ENCODE measurements at places on chromosomes 11 and 22.

GRCh38 chr11:105923807-105924206 lies 98.2 kb downstream of the MSANTD4 start:
- DNase-seq = no peak

- DNase-seq = no peak
These were observed 351.3 kb downstream of the LARGE1 start for GRCh38 chr22:33569018-33569417.

DNA sequence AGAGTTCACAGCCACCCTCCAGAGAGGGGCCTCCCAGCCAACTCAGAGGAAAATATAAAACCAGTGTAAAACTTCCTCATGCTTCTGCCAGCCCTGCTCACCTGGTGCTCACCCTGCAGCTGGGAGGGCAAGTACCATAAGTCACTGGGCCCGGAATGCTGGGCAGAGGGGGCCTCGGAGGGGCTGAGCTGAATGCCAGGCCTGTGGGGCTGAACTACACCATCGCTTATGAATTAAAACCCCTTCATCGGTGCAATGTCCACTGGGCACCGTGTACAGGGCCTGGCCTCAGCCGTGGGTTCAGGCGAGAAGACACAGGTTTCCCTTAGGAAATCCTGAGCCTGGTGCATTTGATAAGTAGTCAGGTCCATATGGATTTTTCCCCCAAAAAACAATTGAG lies 828.6 kb downstream of the TBC1D22A start:
- DNase-seq = no peak

DNA sequence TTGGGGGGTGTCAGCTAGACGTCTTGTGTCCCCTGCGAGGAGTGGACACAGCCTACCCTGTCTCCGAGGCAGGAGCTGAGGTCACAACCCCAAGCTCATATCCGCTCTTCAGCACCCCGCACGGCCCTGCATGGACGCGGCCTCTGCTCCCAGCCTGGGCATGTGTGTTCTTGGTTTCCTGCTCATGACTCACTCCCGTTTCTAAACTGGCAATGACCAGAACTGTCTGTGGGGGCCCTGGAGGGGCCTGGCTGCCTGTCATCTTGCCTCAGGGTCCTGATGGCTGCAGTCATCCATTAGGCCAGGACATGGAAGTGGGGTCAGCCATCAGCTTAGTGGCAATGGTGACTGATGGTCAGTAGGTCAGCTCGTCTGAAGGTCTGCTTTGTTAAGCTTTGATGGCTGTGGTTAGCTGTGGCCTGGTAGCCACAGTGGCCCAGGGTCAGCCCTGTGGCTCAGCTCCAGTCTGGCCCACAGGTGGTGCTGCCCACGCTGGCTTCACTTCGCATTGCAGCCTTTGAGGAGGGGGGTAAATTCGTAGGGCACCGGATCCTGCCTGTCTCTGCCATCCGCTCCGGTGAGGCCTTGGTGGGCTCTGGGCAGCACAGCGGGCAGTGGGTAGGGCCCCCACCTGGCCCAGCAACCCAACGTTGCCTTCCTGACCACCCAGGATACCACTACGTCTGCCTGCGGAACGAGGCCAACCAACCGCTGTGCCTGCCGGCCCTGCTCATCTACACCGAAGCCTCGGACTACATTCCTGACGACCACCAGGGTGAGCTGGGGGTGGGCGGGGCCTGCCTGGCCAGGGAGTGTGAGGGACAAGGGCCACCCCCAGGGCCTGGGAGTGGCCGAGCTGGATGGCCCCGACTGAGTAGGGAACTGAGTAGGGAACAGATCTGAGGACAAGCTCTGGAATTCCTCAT lies 12.0 kb downstream of the PLCB3 start:
- DNase-seq = no peak

- DNase-seq = no peak
These were observed 38.0 kb downstream of the EXT2 start for GRCh38 chr11:44133335-44133946.

GRCh38 chr11:92892802-92893684 lies 76.4 kb upstream of the MTNR1B start:
- no peak for DNase-seq

- no peak for DNase-seq
These were observed 51.6 kb downstream of the CYTH4 start for GRCh38 chr22:37333724-37334460.

DNA sequence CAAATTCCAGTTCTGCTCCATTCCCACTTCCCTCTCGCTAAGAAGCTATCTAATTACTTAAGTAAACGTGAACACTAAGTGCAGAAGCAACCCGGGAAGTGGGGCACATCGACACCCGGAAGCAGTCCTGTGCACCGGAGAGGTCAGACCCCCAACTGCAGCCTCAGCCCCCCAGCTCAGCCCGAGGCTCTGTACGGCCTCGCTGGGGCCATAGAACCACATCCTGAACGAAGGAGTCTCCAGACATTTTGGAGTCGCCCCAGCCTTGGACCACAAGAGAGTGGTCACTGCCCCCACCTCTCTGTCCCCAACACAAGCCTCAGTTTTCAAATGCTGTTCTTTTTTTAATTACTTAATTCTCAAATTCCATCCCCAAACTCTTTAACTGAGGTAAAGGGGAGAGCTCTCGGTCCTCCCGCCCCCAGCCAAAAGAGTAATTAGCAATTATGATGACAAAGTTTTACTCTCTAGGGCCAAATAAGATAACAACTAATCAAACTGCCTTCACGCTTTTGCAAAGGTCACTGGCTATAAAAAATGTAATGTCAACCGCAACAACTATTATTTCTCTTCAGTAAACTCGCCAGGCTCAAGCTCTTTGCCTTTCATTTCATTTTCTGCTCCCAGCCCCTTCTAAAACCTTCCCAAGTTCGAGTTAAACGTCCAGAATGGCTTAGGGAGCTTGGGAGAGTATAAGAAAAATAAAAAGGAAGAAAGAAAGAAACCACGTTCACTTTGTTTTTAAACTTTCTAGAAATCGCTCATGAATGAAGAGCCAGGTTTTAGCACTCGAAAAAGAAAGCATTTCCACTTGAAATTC lies 2.2 kb downstream of the PAX6 start:
- no peak for DNase-seq

DNA sequence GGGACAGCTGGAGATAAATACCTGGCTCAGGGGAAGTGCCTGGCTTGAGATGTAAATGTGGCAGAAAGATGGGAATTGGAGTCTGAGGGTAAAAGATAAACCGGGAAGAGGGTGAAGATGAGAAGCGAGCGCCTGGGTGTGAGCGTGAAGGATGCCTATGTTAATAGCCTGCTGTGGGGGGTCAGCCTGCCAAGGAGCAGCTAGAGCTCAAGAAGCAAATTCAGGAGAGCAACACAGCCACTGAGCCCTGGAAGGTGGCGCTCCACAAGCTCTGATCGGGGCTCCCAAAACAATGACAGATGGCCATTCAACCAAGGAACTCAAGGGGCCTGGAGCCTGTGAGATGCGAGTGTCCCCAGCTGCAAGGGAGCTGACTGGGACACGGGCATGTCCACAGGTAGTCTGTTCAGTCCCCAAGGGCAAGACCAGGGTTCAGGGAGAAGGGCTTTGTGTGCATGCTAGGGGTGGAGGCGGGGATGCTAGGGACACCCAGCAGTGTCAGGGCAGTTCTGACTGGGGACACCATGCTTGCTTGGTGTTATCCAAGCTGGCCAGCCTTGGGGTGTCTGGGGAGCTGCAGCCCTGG lies 2.8 kb downstream of the GSC2 start:
- DNase-seq = no peak

DNA sequence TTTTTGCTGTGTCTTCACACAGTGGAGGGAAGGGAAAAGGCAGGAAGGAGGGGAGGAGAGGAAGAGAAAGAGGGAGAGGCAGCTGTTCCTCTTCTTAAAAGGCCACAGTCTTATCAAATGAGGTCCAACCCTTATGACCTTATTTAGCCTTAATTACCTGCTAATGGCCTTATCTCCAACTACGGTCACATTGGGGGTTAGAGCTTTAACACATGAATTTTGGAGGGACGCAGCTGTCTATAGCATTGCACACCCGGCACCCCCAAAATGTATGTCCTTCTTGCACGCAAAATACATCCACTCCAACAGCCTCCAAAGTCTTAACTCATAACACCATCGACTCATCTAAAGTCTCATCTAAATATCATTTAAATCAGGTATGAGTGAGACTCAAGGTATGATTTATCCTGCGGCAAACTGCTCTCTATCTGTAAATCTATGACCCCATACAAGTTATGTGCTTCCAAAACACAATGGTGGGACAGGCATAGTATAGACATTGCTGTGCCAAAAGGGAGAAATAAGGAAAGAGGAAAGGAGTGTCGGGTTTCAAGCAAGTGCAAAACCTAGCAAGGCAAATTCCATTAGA lies 45.0 kb upstream of the ASPHD2 start:
- no peak for DNase-seq

DNA sequence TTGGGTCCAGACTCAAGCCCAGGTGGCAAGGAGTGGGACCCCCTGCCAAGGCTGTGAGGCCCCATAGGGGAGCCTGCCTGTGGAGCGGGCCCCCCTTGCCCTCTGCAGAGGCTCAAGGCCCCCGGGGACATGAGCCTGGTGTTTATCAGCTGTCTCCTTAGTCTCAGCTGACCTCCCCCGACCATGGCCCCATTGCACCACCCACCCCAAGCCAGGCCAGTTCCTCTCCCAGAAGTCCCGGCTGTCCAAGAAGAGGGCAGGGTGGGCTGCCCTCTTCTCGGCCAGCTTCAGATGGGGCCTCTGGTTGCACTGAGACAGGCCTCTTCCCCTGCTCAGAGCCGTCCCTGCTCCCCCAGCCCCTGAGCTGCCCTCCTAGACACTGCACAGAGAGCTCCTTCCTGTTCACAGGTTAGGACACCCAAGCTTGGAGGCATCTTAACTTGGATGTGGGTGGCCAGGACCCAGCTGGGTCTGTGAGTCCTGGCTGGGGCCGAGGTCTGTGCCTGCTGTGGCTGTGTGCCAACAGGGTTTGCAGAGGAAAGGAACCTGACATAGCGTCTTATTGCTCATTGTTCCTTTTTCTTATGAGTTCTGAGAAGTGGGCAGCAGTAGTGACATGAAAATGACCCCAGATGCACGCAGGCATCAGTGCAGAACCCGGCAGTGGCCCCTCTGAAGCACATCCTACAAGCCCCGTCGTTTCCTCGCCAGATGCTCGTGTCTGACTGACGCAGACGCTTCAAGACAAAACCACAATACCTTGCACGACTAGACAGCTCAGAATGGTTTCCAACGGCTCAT lies 5.4 kb downstream of the TRABD start:
- no peak for DNase-seq

DNA sequence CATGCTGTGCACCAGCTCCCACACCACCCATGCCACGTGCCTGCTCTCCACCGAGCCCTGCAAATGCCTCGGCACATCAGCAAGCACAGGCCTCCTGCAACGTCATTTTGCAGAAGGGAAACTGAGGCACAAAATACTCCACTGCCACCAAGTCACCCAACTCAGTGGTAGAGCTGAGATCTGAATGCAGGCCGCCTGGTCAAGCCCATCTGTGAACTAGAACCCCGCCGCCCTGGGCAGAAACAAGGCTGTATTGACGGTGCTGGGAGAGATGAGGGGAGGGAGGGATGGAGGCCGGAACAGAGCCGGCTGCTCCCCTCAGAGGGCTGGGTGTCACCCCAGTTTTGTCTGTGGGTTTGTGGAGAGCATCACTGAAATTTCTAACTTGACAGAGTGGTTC lies 81.4 kb downstream of the CDKN1C start:
- DNase-seq = no peak

GRCh38 chr22:20155330-20156041 lies 4.6 kb upstream of the CCDC188 start:
- peak; percentile 30 for DNase-seq

GRCh38 chr11:122714004-122714403 lies 58.5 kb downstream of the UBASH3B start:
- no peak for DNase-seq

DNA sequence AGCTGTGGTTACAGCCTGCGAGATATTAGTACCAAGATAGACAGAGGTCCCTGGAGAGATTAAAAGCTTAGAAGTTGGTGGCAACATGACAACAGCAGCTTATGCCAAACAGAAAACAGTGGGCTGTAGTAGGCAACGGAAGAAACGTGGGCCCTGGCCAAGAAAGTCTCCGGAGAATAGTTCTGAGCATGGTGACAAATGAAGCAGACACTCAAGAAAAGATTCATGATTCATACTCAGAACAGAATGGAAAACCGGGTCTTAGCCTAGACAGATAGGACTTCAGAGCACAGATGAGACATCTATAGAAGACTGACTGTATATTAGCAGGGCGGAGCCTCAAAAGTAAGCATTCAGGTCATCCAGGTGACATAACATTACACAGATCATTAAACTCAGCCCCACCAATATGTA lies 727.4 kb downstream of the ETS1 start:
- no peak for DNase-seq

DNA sequence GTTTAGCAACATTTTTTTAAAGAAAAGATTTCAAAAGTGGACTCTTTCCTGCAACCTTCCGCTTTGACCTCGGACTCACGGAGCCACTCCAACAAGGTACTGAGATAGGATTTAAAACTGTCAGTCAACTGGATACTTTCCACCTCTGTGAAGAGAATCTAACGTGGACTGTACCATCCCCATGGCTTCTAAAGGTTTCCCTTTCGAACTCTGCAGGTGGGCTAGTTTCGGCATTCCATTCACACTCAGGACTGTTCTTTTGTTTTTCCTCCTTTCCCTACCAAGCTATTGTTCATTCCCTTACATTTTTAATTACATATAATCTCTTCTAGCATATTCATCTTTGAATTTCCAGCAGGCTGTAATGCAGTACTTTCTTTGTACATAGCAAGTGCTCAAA lies 88.5 kb upstream of the AKIP1 start:
- DNase-seq = no peak

- DNase-seq = no peak
These were observed 870 bp upstream of the CTTN start for GRCh38 chr11:70397336-70397982.

DNA sequence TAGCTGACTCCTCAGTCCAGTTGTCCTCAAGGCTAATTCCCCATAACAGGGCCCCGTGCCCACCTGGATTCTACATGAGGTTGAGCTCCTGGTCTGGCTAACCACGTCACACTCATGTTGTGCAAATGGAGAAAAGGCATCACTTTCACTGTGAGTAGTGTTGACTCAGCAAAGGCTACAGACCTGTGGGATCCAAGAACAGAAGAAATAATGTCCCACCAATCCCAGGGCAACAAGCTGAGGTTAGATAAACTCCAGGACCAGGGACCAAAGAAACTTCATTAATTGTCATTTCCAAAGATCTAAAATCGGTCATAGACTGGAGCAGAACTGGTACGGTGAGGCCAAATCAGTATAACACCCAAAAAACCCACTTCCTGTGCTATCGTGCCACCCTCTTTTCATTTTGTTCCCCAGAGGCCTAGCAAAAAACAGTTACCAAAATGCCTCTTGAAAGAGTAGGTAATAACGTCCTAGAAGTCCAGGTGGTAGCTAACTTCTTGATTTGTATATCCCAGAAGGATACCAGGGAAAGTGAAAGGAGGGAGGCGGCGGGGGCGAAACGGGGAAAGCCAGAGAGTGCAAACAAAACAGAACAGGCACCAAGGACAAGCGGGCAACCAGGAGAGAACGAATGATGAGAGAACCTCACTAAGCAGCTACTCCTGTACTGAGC lies 1.4 kb downstream of the PCSK7 start:
- DNase-seq = no peak

- no peak for DNase-seq
These were observed 2.3 kb downstream of the TKFC start for GRCh38 chr11:61335355-61335710.

- DNase-seq = no peak
These were observed 13.7 kb downstream of the PRR5L start for GRCh38 chr11:36309779-36310178.

- no peak for DNase-seq
These were observed 41.5 kb upstream of the SHISAL1 start for GRCh38 chr22:44354288-44354687.
